T1000 (cell line): ENCODE measurements at places on chromosomes 3 and 15.

GRCh38 chr3:32078864-32079263 is 27.6 kb upstream of the GPD1L start:
- no peak for DNase-seq

DNA sequence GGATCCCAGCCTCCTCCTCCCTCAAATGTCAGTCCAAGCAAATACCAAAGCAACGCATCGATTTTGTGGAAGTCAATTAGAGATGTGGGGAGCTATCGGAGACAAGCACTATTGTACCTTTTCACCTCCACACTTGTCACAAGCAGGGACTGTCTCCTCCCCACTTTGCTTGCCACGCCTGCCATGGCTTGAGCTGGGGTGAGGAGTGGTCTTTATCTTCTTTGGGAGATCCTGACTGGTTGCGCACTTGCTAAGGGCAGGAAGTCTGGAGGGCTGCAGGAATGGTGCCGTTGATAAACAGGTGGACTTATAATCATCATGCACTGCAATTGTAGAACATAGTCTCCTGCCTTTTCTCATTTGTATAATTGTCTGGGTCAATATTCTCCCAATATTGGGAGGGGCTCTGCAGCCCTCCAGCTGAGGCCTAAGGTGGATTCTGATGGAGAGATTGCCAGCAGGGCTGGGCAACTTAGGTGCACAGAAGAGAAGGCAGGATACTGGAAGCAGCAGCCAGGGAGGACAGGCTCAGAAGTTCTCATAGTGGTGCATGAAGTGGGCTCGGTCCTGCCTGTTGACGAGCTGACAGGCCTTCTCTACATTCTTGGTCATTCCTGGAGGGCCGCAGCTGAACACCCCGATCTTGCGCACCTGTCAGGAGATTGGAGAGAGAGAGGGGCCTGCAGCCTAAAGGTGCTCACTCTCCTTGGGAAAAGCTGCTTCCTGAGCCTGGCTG is 20.2 kb downstream of the DUOX2 start:
- no peak for DNase-seq

- DNase-seq, result no peak
These were observed 14.2 kb downstream of the RHCG start for GRCh38 chr15:89482139-89482538.

DNA sequence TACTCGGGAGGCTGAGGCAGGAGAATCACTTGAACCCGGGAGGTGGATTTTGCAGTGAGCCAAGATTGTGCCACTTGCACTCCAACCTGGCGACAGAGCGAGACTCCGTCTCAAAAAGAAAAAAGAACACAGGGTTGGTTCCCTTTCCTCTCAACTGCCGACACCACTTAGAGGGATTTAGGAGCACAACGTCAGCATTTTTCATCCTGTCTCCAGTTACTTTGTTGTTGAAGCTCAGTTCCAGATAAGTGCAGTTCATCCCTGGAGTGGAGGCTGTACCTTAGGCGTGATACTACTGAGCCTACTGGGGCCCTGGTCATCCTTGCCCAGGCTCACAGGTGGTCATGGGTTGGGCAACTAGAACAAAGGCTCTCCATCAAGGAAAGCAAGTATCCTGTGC is 15.3 kb upstream of the GK5 start:
- no peak for DNase-seq

DNA sequence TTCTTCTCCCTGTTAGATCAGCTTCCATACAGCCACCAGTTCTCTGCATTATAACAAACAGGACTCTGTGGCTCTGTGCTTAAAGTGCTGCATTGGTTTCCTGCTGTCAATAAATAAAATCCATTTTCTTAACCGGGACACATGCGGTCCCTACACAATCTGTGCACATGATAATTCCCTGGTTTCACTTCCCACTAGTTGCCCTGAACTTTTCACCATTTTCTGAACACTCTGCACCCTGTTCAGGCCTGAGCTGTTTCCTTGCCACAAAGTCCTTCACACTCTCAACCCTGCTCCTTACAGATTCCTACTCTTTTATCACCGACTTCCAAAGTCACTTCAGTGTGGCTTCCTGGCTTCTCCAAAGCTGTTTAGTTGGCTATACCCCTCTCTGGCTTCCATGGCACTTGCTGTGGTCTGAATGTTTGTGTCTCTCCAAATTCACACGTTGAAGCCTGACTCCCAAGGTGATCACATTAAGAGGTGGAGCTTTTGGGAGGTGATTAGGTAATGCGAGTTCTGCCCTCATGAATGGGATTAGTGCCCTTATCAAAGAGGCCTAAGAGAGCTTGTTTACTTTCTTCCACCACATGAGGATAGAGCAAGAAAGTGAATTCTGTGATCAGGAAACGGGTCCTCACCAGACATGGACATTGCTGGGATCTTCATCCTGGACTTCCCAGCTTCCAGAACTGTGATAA is 233.4 kb downstream of the CHST2 start:
- no peak for DNase-seq

GRCh38 chr15:25059698-25060471 is 105.1 kb downstream of the SNRPN start:
- DNase-seq, result no peak

- no peak for DNase-seq
These were observed 121.4 kb downstream of the LMLN start for GRCh38 chr3:198081421-198081844.

- no peak for DNase-seq
These were observed 32.8 kb upstream of the HDC start for GRCh38 chr15:50298340-50298739.
